Left ventricle myocardium inferior (tissue), 1 donor: ENCODE measurements at places on chromosomes 12 and 14. TPM values are rescaled to one million over a fixed set of nuclear protein-coding genes. Genes with fewer than 3 reads are reported as not detected.

The VRTN gene
- total RNA-seq, result not detected

The KRT72 gene
- total RNA-seq, result not detected

DNA sequence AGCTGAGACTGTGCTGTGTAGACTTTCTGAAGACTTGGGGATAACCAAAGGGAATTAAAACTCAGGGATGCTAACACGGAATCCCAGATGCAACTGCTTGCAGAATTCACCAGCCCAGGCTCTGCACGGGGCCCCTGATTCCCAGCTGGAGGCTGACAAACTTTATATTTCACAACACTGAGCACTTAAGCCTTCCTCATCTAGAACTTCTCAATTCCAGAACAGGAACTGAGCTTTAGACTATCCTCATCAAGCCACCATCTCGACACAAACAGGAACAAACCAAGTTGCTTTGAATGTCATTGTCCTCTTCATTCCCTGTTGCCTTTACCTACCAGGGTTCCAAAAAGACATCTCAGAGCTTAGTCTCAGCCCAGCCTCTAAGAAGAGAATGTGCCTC, 22.2 kb downstream of the CCDC63 start:
- DNase-seq, result no peak
- no peaks in the 10 kb centered on the region for H3K4me1 ChIP-seq
- no peaks in the 10 kb centered on the region for H3K27me3 ChIP-seq
- H3K4me3 ChIP-seq, result no peak overlapping the region
- no peak overlapping the region for H3K27ac ChIP-seq
- no peaks in the 10 kb centered on the region for H3K36me3 ChIP-seq

The ANKS1B gene
- 1.6 TPM for total RNA-seq

GRCh38 chr14:74275241-74275841, 27.4 kb downstream of the ABCD4 start:
- no peak overlapping the region for H3K4me3 ChIP-seq
- H3K27me3 ChIP-seq, result peaks cover 24% of the 10 kb centered on the region
- no peaks in the 10 kb centered on the region for H3K4me1 ChIP-seq

- no peaks in the 10 kb centered on the region for H3K4me1 ChIP-seq
- DNase-seq, result no peak
- no peaks in the 10 kb centered on the region for H3K36me3 ChIP-seq
- H3K4me3 ChIP-seq, result no peak overlapping the region
- no peaks in the 10 kb centered on the region for H3K27me3 ChIP-seq
Observed at GRCh38 chr14:33589334-33589733, 361.5 kb downstream of the EGLN3 start.

DNA sequence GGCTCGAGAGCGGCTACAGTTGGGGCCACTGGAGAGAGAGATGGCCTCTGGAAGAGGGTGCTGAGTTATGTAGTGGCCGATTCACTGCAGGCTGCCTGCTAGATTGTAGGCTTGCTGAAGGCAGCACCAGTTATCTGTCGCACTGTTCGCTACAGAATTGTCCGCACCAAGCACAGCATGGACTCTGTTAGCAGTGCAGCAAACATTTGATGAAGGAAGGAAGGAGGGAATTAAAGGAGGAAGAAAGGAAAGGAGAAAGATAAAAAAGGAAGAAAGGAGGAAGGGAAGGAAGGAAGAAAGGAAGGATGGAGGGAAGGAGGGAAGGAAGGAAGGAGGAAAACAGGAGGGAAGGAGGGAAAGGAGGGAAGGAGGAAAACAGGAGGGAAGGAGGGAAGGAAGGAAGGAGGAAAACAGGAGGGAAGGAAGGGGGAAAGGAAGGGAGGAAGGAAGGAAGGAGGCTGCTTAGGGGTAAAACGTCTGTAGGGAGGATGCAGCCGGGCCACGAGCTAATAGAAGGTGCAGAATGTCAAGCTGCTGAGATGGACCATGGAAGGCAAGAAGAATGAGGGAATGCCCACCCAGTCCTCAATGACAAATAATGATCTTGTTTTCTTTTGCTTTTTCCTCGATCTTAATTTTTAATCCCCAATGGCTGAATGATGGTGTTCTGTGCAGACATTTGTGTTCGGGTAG, 27.3 kb upstream of the ADIPOR2 start:
- no peaks in the 10 kb centered on the region for H3K27me3 ChIP-seq
- peak overlapping the region; percentile 89 for H3K27ac ChIP-seq
- no peaks in the 10 kb centered on the region for H3K36me3 ChIP-seq
- peaks cover 48% of the 10 kb centered on the region for H3K4me1 ChIP-seq
- no peak overlapping the region for H3K4me3 ChIP-seq
- DNase-seq, result no peak

DNA sequence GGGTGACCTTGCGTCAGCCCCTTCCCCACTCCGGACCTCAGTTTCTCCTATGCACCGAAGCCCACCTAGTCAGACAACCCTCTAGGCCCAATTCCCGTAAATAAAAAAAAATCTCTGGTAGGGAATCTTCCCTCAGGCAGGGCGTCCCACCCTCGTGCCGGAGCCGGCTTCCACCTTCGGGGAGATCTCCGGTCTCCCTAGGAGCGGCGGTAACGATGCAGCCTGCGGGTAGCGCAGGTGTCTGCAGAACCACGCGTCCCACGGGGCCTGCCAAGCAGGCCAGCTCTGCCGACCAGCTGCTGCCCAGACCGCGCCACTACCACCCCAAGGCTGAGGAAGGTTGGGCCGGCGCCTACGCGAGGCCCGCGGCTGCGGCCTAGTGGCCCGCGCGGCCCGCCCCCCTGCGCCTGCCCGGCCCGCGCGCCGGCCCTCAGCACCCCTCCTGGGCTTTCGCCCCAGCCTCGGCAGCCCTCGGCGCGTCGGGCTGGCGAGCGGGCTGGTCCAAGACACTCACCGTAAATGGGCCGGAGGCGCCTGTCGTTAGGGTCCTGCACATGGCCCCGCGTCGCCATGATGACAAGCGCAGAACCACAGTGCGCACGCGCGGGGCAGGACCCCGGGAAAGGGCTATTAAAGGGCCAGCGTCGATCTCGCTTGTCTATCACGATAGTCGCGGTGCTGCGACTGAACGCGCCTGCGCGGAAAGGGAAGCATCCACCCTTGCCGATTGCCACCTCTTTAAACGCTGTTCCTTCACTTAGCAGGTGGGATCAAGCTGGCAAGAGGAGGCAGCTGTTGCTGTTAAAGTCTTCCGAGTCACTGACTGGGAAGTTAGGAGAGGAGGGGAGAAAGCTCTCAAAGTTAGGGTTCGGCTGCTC, at the start of gene NAA25:
Gene NAA25, minus strand, starts transcription at position 582 of the 878 bp plus-strand sequence. Its CDS starts 10 bp downstream, at position 572.
- H3K36me3 ChIP-seq, result no peaks in the 10 kb centered on the region
- H3K27me3 ChIP-seq, result no peaks in the 10 kb centered on the region
- peak; percentile 92 for DNase-seq
- H3K4me3 ChIP-seq, result peak within 1 kb of the TSS; percentile 95
- peak within 1 kb of the TSS; percentile 99 for H3K27ac ChIP-seq

DNA sequence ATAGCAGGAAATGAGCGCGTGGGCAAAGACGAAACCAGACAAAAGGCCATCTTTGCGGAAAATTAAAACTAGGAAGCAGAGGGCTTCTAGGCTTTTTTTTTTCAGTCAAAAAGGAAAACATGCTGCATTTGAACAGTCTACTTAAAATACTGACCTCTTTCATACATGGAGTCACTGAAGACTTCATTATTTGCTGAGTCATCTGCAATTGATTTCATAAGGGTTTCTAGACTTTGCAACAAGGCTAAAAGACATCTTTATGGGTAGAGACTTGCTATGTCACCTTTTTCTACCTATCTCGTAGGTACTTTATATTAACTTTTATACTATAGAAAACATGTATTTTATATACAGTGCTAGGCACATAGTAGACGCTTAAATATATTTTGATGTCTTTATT, 238.4 kb downstream of the TMEM132D start:
- H3K4me1 ChIP-seq, result no peaks in the 10 kb centered on the region
- peaks cover 5% of the 10 kb centered on the region for H3K27me3 ChIP-seq
- DNase-seq, result no peak
- no peaks in the 10 kb centered on the region for H3K36me3 ChIP-seq
- H3K27ac ChIP-seq, result no peak overlapping the region

The DNAAF2 gene
- total RNA-seq, result 6.2 TPM

- no peaks in the 10 kb centered on the region for H3K4me1 ChIP-seq
- no peaks in the 10 kb centered on the region for H3K36me3 ChIP-seq
- H3K4me3 ChIP-seq, result no peak overlapping the region
- no peaks in the 10 kb centered on the region for H3K27me3 ChIP-seq
- no peak for DNase-seq
- no peak overlapping the region for H3K27ac ChIP-seq
Observed at GRCh38 chr12:79597910-79598309, 92.9 kb downstream of the PAWR start.

The RNASE12 gene
- not detected for total RNA-seq

The IGF1 gene
- 5.8 TPM for total RNA-seq

GRCh38 chr12:128852885-128853599, at the start of gene GLT1D1:
Gene GLT1D1 (plus strand): TSS chr12:128853478. CDS start chr12:128853582, 104 bp downstream.
- no peak within 1 kb of the TSS for H3K27ac ChIP-seq
- DNase-seq, result no peak
- peak within 1 kb of the TSS; percentile 49 for H3K4me3 ChIP-seq
- H3K36me3 ChIP-seq, result no peaks in the 10 kb centered on the region

GRCh38 chr12:110508071-110508586, 6.0 kb downstream of the RAD9B start:
- H3K4me1 ChIP-seq, result peaks cover 5% of the 10 kb centered on the region
- no peaks in the 10 kb centered on the region for H3K27me3 ChIP-seq
- H3K36me3 ChIP-seq, result no peaks in the 10 kb centered on the region
- H3K27ac ChIP-seq, result no peak overlapping the region

- no peak for DNase-seq
- H3K27ac ChIP-seq, result no peak overlapping the region
- no peaks in the 10 kb centered on the region for H3K27me3 ChIP-seq
- no peak overlapping the region for H3K4me3 ChIP-seq
Observed at GRCh38 chr14:67510121-67510520, 21.6 kb upstream of the TMEM229B start.

DNA sequence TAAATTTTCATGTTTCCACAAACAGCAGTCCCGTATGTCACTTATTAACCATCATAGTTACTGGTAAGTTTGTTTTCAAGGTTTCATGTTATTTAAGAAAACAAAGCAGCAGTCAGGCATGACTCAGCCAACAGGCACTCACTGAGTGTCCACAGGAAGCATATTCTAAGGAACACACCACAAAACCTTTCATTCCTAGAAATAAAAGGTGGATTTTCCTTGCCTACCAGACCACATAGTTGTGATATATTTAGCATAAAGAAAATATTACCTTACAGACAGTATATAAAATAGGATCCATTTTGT, 143.3 kb upstream of the AVPR1A start:
- H3K4me3 ChIP-seq, result no peak overlapping the region
- H3K36me3 ChIP-seq, result no peaks in the 10 kb centered on the region
- H3K27ac ChIP-seq, result no peak overlapping the region
- no peaks in the 10 kb centered on the region for H3K27me3 ChIP-seq

The P2RX4 gene
- 4.7 TPM for total RNA-seq

GRCh38 chr12:77179515-77179914, 114.1 kb upstream of the E2F7 start:
- no peaks in the 10 kb centered on the region for H3K36me3 ChIP-seq
- no peak for DNase-seq
- H3K27me3 ChIP-seq, result no peaks in the 10 kb centered on the region
- no peak overlapping the region for H3K4me3 ChIP-seq
- H3K27ac ChIP-seq, result no peak overlapping the region

GRCh38 chr14:70011098-70011497, 131.9 kb downstream of the SMOC1 start:
- no peaks in the 10 kb centered on the region for H3K36me3 ChIP-seq
- H3K4me1 ChIP-seq, result no peaks in the 10 kb centered on the region
- H3K4me3 ChIP-seq, result no peak overlapping the region
- H3K27me3 ChIP-seq, result peaks cover 58% of the 10 kb centered on the region
- no peak for DNase-seq

DNA sequence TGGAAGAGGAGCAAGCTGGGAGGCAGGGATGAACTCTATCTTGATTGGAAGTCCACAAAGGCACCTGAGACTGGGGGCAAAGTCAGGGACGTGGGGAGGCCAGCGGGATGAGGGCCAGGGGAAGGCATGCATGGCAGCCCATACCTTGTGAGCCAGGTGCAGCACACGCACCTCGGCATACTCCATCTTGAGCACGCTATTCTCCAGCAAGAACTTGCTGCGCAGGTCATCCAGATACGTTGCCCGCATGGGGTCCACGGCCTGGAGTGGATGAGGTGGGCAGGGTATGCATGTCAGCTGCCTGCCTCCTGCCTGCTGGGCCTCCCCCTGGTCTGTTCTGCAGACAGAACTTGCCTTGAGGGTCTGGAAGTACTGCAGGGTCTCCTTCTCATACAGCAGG, 3.9 kb downstream of the RABGGTA start:
- H3K4me1 ChIP-seq, result peaks cover 18% of the 10 kb centered on the region
- H3K4me3 ChIP-seq, result no peak overlapping the region
- no peaks in the 10 kb centered on the region for H3K27me3 ChIP-seq
- H3K27ac ChIP-seq, result no peak overlapping the region
- no peak for DNase-seq

The RNASE2 gene
- total RNA-seq, result 1.3 TPM
